ENCODE measurements at places on chromosomes 1 and 21.
A peak's percentile ranks its signal among the peaks of the same experiment; 100 is the strongest.

- DNase-seq: no peak
Observed at GRCh38 chr1:112633628-112634027, 14.0 kb downstream of the CAPZA1 start.

GRCh38 chr1:75159154-75159553, 25.0 kb downstream of the LHX8 start:
- DNase-seq: no peak

- no peak for DNase-seq
Observed at GRCh38 chr1:197441999-197442414, 174.0 kb downstream of the CRB1 start.

- no peak for DNase-seq
Observed at GRCh38 chr1:234572966-234573365, 37.0 kb downstream of the IRF2BP2 start.

DNA sequence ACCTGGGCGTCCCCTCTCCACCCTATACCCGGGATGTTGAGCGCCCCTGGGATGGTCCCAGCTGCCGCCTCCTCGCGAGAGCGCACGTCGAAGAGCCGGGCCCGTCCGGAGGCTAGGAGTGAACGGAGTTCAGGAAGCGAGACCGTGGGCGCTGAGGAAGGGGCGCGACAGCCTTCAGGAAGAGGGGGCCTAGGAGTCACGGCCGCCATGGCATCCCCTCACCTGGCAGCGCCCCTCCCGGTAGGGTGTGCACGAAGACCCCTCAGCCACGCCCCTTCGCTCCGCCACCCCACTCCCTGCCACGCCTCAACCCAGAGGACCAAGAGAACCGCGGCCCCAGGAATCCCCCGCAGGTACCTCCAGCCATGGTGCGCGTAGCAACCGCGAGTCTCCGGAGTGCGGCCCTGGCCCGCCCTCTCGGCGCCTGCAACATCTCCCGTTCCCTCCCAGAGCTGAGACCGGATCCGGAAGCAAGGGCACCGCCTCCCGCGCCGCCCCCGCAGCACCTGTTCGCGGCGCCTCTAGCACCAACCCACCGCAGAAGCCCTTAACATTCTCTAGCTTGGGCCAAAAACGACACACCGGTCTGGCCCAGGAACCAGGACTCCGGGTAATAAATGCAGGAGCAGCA, at the start of gene TSTD1:
TSS of gene TSTD1 (minus strand) at position 442 of the 631 bp plus-strand sequence. CDS start at position 367, 75 bp downstream.
- no peak for DNase-seq

DNA sequence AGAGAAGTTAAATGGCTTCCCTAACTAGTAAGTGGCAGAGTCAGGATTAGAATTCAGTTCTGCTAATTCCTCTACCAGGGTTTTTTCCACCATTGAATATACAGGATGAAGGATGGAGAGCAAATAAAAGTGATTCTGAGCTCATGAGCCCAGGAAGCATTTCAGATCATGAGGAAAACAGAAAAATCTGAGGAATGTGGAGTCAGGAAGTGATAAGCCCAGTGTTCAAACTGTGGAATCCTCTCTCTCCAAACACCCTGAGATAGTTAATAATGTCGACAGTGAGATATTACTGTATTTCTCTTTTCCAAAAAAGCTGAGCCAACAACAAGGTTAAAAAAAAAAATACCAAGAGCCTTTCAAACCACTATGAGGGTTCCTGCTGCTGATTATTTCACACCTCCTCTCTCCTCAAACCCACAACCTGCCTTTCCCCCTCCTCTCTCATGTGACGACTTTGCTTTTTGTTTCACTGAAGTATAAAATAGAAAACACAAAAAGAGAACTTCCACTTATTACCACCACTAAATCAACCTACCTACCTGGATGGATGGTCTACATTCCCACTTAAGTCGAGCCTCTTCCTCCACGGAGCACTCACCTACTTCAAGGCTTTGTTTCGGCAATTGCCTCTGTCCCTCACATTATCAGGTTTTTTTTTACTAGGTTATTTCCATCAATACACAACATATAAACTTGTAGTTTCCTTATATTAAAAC, 8.9 kb downstream of the SLAMF1 start:
- DNase-seq: no peak

DNA sequence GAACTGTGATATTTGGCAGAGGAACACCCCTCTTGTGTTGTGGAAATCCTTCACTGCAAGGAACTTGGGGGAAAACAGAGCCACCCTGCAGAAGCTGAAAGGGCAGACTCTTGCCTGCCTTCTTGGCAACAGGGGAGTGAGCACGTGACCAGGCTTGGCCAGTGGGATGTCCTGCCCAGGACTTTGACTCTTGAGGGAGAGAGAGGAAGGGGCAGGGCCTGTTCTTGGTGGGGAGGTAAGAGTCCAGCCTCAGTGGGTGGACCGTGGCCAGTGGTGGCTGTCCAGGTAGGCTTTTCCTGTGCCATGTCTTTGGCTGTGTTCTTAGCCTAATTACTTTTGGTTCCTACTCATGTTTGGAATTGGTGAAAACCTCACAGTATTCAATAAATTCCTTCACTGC, 8.6 kb upstream of the AK2 start:
- DNase-seq: no peak

- peak; percentile 65 for DNase-seq
Observed at GRCh38 chr1:107141491-107142126, 770 bp downstream of the NTNG1 start.

DNA sequence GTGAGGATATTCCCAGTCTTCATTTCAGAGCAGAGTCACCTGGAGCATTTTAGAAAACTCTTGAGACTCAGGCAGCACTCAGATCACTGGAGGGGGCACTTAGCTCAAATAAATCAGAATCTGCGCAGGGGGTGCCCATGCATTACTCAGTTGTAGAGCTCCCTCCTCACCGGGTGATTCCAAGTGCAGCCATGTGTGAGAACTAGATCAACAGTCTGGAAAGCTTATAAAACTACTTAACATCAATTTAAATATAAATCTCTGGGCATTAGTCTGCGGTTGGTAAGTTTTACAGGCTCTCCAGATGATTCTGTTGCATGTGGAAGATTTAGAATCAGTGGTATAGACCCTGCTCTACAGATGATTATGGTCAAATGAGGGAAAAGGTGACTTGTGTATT, 128.6 kb downstream of the ST6GALNAC3 start:
- DNase-seq: no peak

DNA sequence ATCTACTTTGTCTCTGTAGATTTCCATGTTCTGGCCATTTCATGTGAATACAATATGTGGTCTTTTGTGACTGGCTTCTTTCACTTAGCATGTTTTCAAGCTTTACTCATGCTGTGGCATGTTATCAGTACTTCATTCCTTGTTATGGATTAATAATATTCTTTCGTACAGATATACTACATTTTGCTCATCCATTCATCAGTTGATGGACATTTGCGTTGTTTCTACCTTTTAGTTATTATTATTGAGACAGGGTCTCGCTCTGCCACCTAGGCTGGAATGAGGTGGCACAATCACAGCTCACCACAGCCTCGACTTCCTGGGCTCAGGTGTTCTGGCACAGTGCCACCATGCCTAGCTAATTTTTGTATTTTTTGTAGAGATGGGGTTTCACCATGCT, 21.4 kb downstream of the SFPQ start:
- DNase-seq: no peak

DNA sequence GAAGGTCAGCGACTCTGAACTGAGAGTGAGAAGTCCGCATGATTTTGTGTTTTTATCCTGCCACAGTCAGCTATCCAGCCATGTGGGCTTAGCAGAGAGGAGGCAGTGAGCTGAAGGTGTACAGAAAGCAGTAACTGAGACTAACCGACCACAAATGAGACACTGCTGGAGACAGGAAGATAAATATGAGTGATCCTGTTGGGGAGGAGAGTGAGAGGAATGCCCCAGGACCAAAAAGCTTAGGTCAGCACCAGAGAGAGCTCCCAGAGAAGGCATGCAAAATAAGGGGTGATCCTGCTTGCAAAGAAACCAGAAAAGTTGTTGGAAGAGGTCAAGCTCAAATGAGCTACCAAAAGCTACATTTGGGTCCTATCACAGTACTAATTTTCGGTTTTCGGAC, 63.7 kb downstream of the HLCS start:
- DNase-seq: no peak

GRCh38 chr1:152783095-152783494, 3.0 kb upstream of the LCE1E start:
- no peak for DNase-seq

Measured in adipocyte (in vitro differentiated cells).